ENCODE measurements at places on chromosomes 11 and 22.

- no peak for DNase-seq
Observed at GRCh38 chr11:60633645-60634044, 65.8 kb upstream of the MS4A8 start.

GRCh38 chr22:25357606-25358420, 138.4 kb downstream of the CRYBB2 start:
- DNase-seq: no peak

DNA sequence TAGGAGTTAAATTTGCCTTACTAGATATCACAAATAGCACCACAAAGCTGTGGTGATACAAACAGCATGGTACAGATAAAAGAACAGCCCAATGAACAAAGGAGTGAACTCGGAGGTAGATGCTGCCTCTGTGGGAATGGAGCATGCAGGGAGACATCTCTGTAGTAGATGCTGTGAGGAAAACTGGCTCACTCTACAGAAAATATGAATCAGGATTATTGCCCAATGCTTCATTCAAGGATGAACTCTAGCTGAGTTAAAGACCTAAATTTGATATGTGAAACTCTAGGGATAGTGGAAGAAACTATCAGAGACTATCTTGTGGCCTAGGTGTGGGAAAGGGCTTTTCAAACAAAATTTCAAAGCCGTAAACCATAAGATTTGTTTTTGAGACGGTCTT, 15.3 kb upstream of the CAPN5 start:
- DNase-seq: no peak

GRCh38 chr22:32352681-32353080, 5.0 kb upstream of the RFPL3 start:
- no peak for DNase-seq

GRCh38 chr11:112294688-112295340, 34.2 kb upstream of the PLET1 start:
- DNase-seq: no peak

DNA sequence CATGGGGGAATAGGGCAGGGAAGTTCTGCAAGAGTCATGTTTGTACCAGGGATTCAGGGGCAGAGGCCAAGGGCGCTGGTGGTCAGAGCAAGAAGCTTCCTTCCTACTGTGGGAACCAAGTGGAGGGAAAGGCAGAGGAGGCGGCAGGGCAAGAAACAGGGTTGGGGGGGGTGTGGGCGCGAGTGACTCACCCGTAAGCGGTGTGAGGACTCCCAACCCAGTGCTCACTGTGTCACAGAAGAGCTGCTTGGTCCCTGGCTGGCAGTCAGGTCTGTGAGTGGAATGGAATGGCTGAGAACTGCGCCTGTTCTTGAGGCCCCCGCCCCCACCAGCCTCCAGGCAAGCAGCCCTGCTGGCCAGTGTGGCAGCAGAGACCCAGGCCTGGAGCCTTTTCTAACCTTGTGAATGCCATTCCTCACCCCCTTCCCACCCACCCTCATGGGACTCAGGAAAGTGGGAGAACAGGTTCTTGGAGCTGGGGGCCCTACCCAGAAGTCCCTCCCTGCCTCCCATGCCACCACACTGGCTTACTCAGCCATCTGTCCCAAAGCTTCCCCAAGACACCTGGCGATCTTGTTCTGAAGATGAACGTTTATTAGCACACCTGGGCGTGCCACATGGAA, 4.7 kb downstream of the LRRC10B start:
- no peak for DNase-seq

- no peak for DNase-seq
Observed at GRCh38 chr11:7495882-7496551, 10.7 kb downstream of the OLFML1 start.

- DNase-seq: no peak
Observed at GRCh38 chr11:37532271-37532670, 934.2 kb upstream of the RAG2 start.

DNA sequence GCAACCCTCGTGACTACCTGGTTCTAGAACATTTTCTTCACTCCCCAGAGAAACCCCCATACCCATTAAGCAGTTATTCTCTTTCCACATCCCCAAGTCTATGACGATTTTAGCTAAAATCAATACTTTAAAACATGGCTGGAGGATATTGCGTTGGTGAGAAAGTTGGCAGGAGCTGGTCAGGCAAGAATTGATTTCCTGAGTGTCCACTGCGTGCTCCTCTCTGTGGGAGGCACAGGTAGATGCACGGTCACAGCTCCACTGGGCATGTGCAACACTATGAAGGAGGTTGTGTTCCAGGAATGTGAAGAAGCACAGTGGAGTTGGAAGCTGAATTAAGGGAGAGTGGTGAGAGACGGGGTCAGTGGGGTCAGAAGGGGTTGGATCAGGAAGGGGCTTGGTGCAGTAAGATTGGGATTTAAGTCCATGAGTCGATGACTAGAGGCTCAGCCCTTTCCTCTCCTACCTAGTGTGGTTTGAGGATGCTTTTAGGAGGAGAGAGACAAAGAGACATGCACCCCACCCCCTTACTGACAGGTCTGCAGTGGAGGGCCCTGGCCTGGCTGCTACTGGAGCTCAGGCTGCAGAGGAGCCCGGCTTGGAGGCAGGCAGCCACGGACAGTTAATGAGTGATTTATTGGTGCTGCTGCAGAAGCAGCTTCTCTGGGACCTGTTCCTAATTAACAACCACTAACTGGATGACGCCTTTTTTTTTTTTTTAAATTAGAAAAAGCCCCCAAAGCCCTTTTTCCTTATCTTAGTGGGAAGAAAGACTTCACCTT, 395.6 kb downstream of the TENM4 start:
- no peak for DNase-seq

DNA sequence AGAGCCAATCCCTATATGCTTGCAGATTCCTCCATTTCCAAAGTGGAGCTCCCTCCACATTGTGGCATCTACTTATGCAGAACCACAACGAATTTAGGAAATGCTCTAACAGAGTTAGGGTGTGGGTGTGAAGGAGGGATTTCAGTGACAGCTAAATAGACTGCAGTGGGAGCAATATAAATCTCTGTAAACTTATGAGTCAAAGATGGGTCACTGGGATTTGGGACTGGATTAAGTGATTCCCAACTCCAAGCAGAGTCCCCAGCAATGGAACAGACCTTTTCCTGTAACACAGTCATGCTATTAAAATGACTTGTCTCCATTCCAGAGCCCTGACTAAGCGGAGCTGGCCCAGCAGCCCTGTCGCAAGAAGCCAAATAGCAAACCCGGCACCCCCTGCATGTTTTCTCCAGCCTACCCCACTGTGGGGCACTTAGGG, 36.6 kb downstream of the RPL27A start:
- DNase-seq: no peak

DNA sequence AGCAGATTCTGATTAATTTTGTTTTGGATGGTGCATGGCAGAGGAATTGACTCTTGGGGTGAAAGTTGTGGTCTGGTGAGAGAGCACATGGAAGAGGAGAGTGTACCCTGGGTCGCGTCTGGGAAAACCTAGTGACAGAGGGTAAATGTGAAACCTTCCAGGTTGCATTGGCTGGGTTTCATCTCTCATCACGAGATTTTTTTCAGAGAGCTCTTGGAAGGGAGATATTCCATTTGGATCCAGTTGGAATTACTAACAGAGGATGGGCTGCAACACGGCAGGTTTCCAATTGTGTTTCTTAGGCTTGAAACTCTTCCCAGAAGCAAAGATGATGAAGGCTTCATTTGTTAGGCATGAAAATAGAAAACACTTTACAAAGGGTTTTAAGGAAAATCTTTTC, 109.7 kb upstream of the MTMR2 start:
- DNase-seq: no peak

DNA sequence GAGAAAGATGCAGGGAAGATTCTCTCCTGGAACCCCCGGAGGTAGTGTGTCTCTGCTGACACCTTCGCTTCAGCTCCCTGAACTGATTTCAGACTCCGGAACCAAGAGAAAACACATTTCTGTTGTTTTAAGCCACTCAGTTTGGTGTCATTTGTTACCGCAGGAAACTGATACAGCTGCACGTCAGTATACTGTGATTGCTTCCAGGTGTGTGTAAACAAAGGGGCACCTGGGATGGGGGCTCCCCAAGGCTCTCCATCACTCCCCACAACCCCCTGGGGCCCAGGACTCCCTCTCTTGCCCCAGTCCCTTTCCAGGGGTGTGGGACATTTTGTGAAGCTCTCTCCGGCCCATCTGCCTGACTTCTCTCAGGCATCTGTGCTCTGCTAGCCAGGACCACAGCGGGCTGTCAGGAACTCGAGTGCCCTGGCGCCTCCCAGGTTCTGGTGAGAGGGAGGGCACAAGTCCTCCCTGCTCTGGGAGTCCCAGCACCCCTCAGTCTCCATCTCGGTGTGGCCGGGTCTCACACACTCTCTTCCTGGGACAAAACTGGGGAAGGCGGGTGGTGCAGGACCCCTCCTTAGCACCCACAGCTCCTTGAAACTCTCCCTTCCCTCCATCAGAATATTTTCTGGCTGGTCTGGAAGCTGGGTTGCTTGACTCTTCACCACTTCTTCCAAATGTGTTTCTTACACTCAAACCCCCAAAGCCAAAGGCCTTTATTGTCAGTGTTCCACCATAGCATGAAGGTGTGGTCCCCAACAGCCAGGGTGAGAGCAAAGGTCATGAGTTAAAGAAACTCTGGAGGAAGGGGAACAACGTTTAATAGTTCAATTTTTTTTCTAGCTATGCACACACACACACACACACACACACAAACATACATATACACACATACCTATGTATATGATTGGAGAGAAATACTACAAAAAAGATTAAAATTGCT, 35.0 kb upstream of the TSKU start:
- no peak for DNase-seq

Data from CMK (cell line).